ENCODE measurements at places on chromosomes 13 and 19.
A peak's percentile ranks its signal among the peaks of the same experiment; 100 is the strongest.

DNA sequence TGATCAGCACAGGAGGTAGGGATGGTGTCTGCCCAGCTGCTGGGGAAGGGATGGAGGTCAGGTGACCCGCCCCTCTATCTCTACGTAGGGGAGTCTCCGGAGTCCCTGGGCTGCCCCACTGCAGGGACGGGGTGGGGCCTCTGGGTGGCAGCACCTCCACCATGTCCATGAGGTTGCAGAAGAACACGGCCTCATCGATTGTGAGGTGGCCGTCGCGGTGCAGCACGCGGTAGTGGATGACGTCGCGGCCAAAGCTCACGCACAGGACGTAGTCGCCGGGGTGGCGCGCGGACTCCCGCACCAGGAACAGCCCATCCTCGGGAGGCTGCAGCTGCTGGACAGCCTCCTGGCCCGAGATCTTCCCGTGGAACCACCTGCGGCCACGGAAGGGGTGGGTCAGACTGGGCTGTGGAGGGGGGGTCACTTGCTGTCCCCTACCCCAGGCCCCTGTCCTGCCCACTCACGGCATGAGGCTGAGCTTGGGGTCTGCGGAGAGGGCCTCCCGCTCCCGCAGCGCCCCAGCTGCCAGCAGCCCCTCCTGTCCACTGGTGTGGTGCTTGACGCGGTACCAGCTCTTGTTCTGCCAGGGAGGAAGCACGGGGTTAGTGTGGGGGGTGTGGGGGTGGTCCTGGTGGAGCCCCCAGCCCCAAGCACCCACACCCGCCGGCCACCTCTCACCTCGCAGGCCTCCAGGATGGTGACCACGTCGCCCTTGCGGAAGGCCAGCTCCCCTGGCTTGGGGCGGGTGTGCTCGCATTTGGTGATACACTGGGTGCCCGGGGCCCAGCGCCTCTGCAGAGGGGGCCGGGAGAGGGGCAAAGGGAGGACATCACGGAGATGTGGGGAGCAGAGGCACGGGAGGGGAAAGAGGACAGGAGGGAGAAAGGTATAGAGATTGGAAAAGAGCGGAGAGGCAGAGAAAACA is 2.3 kb downstream of the MATK start:
- peak; percentile 44 for DNase-seq

DNA sequence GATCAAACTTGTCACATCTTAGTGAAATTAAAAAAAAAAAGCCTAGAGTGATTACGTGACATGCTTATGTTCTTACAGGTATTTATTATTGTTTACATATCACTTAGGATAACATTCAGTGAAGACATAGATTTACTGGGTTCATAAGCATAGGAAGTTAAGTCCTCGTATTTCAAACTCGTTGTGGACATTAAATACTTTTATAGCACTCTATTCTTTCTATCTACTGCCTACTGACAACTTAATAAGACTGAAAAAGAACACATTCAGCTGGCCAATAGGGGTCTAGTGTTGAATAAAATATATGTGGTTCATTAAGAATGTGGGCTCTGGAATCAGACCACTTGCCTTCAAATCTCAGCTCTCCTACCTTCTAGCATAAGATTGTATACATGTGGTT is 1927.4 kb downstream of the PCDH9 start:
- no peak for DNase-seq

DNA sequence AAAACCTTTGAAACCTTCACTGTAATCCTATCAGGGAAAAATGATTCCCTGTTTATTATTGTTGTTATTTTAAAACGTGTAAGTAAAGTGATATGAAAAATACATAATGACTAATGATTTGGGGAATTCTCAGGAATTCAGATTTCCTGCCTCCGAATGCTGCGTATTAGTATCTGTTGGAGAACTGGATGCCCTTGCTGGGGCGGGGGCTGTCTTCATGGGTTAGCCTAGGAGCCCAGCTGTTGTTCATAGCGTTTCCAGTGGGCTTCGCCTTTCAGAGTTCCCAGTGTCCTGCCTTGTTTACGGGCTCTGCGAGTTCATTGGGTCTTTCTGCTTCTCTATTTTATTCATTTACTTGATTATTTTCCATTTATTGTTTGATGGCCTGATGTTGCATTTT is 18.4 kb downstream of the NAXD start:
- no peak for DNase-seq

- DNase-seq, result no peak
These were observed 30.3 kb upstream of the CEACAM4 start for GRCh38 chr19:41657157-41657556.

Data from stimulated activated CD4-positive, alpha-beta T cell treated with anti-CD3 and anti-CD28 coated beads, Interleukin-4, amount 100 ng/mL, for 24 hours (primary cell).